ENCODE measurements at places on chromosomes 7 and 10.

DNA sequence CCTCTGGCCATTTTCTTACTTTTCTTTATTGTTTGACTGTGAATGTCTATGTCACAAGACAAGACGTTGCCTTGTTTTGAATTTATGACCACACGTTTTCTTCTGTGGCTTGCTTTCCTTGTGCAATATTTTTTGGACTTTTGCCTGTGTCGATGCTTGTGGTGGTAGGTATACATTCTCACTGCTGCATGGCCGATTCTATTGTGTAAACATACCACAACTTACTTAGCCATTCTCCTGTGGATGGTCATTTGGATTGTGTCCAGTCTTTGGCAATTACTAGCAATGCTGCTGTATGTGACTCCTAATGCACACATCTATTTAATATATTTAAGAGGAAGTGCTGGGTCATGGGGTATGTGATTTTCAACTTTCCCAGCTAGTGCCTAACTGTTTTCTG is 18.0 kb upstream of the DLG5 start:
- DNase-seq = no peak

DNA sequence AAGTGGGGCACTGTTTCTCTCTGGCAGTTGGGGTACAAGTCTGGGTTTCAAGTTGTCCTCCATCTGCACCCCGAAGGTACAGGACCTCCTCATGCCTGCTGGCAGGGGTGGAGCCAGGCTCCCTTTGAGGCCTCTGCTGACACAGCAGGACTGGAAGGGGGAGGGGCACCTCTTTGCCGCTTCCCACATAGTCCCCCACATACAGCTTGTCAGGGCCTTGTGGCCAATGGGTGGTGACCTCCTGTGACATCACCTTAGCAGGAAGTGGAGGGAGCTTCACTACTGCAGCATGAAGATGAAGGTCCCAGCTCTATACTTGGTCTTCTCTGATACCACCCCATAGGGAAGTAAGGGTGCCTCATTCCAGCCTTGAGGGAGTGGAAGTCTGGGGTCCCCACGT is 167.8 kb downstream of the RAMP3 start:
- DNase-seq = no peak

DNA sequence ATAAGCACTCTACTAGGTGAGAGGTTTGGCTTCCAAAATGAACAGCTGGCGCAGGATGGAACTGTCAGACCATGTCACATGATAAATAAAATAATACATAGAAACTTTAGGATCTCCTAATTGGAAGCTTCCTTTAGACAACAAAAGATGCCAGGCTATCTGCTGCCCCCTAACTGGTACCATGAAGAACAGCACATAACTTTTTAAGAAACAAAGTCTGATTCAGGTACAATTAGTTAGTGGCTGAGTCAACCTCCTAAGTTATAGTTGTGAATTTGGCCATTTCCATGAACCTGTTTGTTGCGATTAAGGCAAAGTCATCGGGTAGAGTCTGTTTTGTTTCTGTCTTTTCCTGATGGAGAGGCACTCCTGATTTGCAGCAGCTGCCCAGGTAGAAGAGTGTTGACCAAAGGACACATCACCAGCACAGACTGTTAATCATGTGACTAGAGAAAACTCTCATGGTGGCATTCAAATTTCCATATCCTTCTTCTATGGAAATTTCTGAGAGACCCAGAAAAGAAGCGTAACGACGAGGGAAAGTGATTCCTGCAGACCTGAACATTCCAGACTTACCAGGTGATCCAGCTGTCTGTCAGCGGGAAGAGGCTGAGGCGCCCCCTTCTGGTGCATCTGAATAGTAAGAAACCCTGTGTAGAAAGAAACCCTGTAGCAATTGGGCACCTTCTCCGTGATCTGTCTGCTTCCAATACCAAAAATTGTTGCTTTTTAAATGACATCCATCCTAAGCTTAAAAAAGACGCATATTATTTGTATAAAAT is 8.6 kb upstream of the INHBA start:
- DNase-seq = no peak

GRCh38 chr7:36887233-36887632 is 162.9 kb upstream of the AOAH start:
- DNase-seq = no peak

GRCh38 chr10:72263613-72264241 is 10.0 kb upstream of the DDIT4 start:
- DNase-seq = no peak

Measured in activated T-cell treated with anti-CD3 and anti-CD28 coated beads for 24 hours (primary cell).